ENCODE measurements at places on chromosomes 2 and 18. TPM values are rescaled to one million over a fixed set of nuclear protein-coding genes. Genes with fewer than 3 reads are reported as not detected.
A peak's percentile ranks its signal among the peaks of the same experiment; 100 is the strongest.

Gene FBLN7
- 1.4 TPM for total RNA-seq

Gene MXD1
- 3.7 TPM for total RNA-seq

Gene NMUR1
- total RNA-seq, result 0.13 TPM

Gene PPIL3
- 63.4 TPM for total RNA-seq

Gene C2orf66
- total RNA-seq, result not detected

Gene LRP1B
- total RNA-seq, result not detected

Gene FAM168B
- 81.4 TPM for total RNA-seq

- peak overlapping the region; percentile 60 for H3K27ac ChIP-seq
- H3K27me3 ChIP-seq, result no peaks in the 10 kb centered on the region
- H3K4me1 ChIP-seq, result peaks cover 13% of the 10 kb centered on the region
Observed at GRCh38 chr18:55509631-55510324, 78.2 kb downstream of the TCF4 start.

- no peaks in the 10 kb centered on the region for H3K36me3 ChIP-seq
- H3K27ac ChIP-seq, result no peak overlapping the region
- no peak for DNase-seq
- no peaks in the 10 kb centered on the region for H3K4me1 ChIP-seq
Observed at GRCh38 chr18:11176481-11176881, 27.1 kb upstream of the PIEZO2 start.

GRCh38 chr2:44689516-44689915, 252.0 kb upstream of the SIX3 start:
- H3K27me3 ChIP-seq, result no peaks in the 10 kb centered on the region
- no peaks in the 10 kb centered on the region for H3K4me1 ChIP-seq
- no peaks in the 10 kb centered on the region for H3K36me3 ChIP-seq
- no peak overlapping the region for H3K4me3 ChIP-seq
- no peak for DNase-seq
- no peak overlapping the region for H3K27ac ChIP-seq

- no peak overlapping the region for H3K27ac ChIP-seq
- DNase-seq, result no peak
- no peak overlapping the region for H3K4me3 ChIP-seq
- H3K4me1 ChIP-seq, result no peaks in the 10 kb centered on the region
- H3K27me3 ChIP-seq, result no peaks in the 10 kb centered on the region
Observed at GRCh38 chr2:112048887-112049286, 6.2 kb upstream of the TMEM87B start.

DNA sequence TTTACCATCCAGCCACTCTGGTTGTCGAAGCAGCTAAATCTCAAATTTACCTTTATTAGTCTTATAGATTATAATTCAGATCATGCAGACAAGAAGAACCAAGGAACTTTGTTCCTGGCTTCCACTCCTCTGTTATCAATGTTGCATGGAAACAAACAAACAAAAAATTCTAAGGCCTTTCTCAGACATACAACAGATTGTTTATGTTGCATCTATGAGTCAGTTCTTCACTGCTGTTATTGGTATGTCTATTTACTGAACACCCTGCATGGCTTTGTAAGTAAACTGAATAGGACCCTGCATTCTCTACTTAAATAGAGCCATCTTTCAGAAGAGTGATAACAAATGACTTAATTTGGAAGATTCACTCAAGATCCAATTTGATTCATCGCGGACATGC, 1.6 kb upstream of the ANKRD44 start:
- peaks cover 8% of the 10 kb centered on the region for H3K27me3 ChIP-seq
- DNase-seq, result no peak
- no peak overlapping the region for H3K27ac ChIP-seq

DNA sequence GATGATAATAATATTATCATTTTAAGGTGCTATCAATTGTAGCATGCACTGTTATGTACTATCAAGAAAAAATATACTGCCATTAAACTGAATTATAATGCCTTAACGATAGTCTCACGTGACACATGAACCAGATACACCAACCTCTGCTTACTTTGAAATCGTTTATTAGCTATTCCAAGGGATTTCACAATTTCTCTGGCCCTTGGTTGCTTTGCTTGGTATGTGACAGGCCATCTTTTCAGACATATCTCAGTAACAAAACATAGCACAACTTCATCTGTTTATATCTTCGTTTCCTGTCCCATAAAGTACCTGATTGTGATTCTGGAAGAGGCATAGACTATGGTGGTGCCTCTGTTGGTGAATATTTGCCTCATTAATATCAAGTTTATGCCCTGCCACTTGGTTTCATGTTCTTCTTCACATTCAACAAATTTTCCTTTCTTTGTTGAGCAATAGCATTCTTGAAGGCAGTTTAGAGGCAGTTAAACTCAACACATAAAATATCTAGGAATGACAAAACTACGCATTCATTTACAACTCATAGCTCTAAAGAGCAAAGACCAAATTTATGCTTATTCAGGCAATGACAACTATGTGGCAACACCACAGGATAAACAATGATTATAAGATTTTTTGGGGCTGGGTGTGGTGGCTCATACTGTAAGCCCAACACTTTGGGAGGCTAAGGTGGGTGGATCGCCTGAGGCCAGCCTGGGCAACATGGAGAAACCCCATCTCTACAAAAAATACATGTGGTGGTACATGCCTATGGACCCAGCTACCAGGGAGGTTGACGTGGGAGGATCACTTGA, 84.3 kb downstream of the MCFD2 start:
- H3K4me1 ChIP-seq, result no peaks in the 10 kb centered on the region
- DNase-seq, result no peak
- no peaks in the 10 kb centered on the region for H3K27me3 ChIP-seq
- H3K4me3 ChIP-seq, result no peak overlapping the region
- no peak overlapping the region for H3K27ac ChIP-seq

- H3K36me3 ChIP-seq, result peaks cover 28% of the 10 kb centered on the region
- H3K27me3 ChIP-seq, result no peaks in the 10 kb centered on the region
- DNase-seq, result no peak
- H3K27ac ChIP-seq, result no peak overlapping the region
Observed at GRCh38 chr2:201432621-201433393, 18.5 kb downstream of the TRAK2 start.

DNA sequence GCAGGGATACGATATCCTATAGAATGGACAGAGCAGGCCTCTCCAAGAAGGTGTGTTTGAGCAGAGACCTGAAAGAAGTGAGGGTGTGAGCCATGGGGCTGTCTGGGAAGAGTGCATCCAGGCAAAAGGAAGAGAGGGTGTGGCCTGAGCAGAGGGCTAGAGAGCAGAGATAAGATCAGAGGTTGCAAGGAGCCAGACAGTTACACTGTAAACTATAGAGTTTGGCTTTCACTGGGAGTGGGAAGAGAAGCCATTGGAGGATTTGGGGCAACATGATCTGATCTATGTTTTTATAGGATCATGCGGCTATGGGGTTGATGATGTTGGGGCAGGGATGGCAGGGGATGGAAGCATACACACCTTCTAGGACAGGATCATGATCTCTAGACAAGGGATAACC, 124.1 kb upstream of the MAP3K20 start:
- DNase-seq, result no peak
- H3K36me3 ChIP-seq, result no peaks in the 10 kb centered on the region
- H3K4me3 ChIP-seq, result no peak overlapping the region

DNA sequence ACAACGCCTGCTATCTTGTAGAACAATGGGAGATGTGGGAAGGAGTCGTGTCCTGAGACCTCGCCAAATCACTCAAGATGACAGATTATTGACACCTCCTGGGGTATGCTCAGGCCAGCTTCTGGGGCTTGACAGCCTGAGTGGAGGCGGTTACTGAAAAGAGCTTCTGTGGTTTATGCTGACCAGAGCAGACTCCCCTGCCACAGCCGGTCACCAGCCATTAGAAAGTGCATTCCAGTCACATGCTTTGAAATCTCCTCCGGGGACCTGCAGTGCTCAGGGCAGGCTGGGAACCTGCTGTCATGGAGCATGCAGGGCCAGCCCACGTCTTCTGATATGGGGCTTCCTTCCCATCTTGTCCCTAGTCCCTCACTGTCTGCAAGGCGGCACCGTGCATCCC, 215.9 kb downstream of the SEPTIN10 start:
- H3K4me3 ChIP-seq, result no peak overlapping the region
- no peak overlapping the region for H3K27ac ChIP-seq
- no peaks in the 10 kb centered on the region for H3K36me3 ChIP-seq
- DNase-seq, result no peak
